Posterior vena cava (tissue), 2 donors: ENCODE measurements at places on chromosomes 3 and 15. TPM values are rescaled to one million over a fixed set of nuclear protein-coding genes. Genes with fewer than 3 reads are reported as not detected.

The CAPN3 gene
- 7.6 TPM for total RNA-seq

The CCDC33 gene
- not detected for total RNA-seq

The HEXA gene
- 120 TPM for total RNA-seq

The RTF1 gene
- 25.6 TPM for total RNA-seq
